ENCODE measurements at places on chromosomes 4 and X.

GRCh38 chr4:142373610-142374009 is 472.5 kb downstream of the INPP4B start:
- no peak for DNase-seq

- no peak for DNase-seq
Observed at GRCh38 chr4:7243609-7244330, 51.4 kb downstream of the SORCS2 start.

- no peak for DNase-seq
Observed at GRCh38 chr4:158450741-158451140, 70.9 kb upstream of the RXFP1 start.

GRCh38 chr4:156635051-156635450 is 336.5 kb downstream of the PDGFC start:
- no peak for DNase-seq

DNA sequence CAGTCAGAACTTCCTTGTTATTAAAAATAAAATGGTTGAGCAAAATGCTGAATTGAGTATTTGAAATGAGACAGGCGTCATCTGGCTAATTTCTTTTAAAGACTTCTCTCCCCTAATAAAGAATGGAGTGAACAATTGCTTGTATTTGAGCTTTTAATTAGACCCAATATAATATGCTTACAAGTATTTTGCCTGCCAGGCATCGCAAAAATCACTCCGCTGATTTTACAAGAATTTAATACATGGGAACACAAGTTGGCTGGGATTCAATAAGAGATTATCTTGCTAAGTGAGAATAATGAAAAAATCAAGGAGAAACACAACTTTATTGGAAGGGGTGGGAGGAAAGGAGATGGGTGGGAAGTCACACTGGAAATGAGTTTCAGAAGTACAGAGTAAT is 52.3 kb downstream of the KLF3 start:
- DNase-seq: no peak
